ENCODE measurements at places on chromosomes 7 and 10.

GRCh38 chr7:76231583-76231982 is 29.9 kb downstream of the SRRM3 start:
- no peak for DNase-seq

- DNase-seq, result no peak
Observed at GRCh38 chr10:14821635-14822375, 16.0 kb downstream of the CDNF start.

DNA sequence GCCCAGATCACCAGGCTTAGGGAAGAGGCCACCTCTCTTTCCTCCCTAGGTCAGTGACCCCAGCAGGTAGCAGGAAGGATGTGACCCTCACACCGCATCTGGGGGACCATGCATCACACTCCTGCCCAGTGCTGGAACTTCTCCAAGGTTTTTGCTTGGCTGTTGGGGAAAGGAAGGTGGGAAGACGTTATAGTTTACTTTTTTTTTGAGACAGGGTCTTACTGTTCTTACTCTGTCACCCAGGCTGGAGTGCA is 8.6 kb downstream of the ZCCHC24 start:
- DNase-seq, result no peak

DNA sequence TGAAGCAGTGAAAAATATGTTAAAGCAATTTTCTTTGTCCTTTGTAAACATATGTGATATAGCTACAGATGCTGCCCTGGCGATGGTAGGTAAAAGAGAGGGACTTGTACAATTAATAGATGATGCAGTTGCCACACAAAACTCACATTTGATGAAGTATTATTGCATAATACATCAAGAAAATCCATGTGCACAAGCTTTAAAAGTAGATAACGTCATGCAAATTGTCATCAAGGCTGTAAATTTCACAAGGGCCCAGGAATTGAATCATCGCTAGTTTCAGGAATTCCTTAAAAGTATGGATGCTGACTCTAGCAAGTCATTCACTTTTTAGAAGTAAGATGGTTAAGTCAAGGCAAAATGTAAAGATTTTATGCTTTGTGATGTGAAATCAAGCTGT is 10.0 kb downstream of the CYP3A5 start:
- no peak for DNase-seq

DNA sequence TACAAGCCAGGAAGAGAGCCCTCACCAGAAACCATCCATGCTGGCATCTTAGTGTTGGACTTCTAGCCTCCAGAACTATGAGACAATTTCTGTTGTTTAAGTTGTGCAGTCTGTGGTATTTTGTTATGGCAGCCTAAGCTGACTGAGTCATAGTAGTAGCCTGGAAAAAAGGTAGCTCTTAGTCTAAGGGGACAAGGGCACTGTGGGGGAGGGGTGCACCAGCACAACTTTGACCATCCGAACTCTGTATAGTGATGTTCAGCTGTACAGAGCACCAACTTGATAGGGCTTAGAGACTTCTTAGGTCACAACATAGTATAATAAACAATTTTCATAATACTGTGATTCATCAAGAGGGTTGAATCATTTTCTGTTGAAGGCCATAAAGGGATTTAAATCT is 14.3 kb downstream of the EIF4EBP2 start:
- DNase-seq, result no peak

- DNase-seq, result no peak
Observed at GRCh38 chr10:8073691-8074416, 19.4 kb downstream of the GATA3 start.
